ENCODE measurements at places on chromosomes 6 and 20.
A peak's percentile ranks its signal among the peaks of the same experiment; 100 is the strongest.

DNA sequence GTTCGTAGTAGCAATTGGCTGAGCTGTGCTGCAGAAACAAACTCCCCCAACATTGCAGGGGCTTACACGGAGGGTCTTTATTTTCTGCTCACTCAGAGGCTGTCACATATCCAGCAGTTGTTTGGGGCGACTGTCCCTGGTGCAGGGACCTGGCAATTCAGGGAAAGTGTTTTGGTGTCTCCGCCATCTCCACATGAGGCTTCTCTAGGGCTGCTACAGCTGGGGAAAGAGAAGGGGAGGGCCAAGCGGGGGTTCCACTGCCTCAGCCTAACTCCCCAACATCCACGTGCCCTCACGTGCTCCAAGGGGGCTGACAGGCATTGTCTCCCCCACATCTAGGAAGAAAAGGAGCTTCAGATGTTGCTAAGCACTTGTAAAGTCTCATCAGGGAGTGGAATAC is 61.3 kb upstream of the NXT1 start:
- no peak for DNase-seq

DNA sequence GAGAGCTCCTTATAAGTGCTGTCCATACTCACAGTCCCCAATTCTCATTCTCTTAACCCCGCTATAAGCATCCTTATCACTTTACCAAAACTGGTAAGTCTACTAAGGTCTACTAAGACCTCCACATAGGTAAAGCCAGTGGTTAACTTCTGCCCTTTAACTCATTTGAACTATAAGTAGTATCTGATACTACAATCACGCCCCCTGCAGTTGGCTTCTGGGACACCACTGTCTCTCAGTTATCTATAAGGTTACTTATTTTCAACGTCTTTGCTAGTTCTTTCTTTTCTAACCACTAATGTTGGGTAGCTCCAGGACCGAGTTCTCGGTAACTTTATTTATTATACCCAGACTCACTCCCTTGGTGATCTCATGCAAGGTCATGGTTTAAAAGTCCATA is 142.6 kb downstream of the ARHGAP18 start:
- no peak for DNase-seq

GRCh38 chr6:53547166-53547810 is 2.4 kb upstream of the GCLC start:
- DNase-seq = no peak

DNA sequence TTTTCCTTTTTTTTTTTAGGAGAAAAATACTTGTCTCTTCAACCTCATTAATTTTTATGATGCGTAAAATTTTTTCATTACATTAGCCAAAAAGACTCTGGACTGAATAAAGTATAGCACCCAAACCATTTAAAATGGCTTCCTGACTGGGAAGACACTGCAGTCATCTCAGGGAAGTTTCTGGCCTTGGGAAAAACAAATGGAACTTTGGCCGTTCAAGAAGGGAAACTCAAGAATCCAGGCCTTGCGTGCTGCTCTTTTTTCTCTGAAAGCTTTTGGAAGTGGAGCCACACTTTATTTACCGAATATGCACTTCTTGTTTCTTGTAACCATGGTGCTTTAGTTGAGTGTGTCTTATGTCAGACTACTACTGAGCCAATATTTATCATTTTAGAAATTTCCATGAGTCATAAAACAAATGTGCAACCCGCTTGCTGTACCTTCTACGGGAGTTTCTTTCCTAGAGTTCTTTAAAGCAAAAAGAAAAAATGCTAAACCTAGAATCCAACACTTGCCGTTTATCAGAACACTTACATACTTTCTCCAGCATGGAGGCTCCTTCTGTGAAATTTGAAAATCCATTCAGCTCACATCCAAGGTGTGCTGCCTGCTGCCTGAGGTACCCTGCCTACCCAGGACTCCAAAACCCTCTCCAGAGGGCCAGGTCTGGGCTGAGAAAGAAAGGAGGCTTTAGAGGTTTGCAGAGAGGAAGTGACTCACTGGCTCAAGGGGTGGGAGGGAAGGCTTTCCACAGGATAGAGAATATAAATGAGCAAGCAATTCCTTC is 11.5 kb upstream of the DSTN start:
- DNase-seq = peak; percentile 70

- DNase-seq = no peak
Measured at GRCh38 chr6:168962886-168963285, 290.8 kb downstream of the THBS2 start.

GRCh38 chr6:163352011-163352685 is 62.4 kb upstream of the QKI start:
- no peak for DNase-seq

DNA sequence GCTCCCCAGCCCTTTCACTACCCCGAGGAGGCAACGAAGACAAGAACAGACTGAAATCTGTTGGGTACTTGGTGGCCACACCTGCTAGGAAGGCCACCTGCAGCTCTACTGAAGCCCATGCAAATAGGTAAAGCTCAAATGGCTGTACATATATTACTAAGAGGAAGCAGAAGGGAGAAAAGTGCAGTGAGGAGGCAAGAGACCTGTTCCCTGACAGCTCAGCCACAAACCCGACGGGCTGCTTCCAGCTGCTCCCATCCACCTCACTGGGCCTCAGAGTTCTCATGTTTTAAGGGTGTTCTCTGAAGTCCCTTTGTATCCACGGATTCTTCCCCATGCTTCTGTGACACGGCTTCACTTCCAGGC is 24.6 kb downstream of the TRAM2 start:
- no peak for DNase-seq

GRCh38 chr6:40349901-40350746 is 237.0 kb downstream of the LRFN2 start:
- DNase-seq = no peak

- DNase-seq = peak; percentile 12
Measured at GRCh38 chr6:27161946-27162603, 85.4 kb upstream of the PRSS16 start.

GRCh38 chr6:25175196-25175595 is 104.0 kb upstream of the CARMIL1 start:
- DNase-seq = no peak

DNA sequence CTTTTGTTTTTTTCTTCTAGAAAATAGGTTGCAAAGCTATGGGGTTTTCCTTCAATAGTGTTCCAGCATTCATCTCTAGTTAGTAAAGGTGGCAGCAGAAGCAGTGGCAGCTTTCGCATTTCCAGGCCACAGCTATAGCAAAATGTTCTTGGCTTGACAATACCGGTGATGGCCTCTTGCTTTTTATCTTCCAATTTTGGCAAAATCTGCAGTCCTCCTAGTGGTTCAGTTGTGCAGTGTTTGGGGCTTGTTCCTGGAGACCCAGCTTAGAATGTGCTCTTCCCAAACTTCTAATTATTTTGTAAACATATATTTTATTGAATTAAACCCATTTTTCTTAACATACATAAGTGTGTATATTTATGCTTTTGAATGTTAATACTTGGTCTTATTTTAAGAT is 370.6 kb upstream of the MAN1A1 start:
- no peak for DNase-seq

DNA sequence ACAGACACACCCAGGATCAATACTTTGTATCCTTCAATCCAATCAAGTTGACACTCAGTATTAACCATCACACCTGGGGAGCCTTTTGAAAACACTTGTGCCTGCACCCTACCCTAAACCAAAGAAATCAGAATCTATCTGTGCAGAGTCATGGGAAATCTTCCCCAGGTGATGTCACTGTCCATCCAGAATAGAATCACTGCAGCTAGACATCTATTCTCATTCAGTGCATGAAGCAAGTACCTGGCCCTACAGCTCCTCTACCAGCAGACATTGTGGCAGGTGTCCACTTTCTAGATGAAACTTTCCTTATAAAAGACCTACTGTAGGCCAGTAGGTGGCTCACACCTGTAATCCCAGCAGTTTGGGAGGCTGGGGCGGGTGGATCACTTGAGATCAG is 262.4 kb upstream of the MARCKS start:
- no peak for DNase-seq

DNA sequence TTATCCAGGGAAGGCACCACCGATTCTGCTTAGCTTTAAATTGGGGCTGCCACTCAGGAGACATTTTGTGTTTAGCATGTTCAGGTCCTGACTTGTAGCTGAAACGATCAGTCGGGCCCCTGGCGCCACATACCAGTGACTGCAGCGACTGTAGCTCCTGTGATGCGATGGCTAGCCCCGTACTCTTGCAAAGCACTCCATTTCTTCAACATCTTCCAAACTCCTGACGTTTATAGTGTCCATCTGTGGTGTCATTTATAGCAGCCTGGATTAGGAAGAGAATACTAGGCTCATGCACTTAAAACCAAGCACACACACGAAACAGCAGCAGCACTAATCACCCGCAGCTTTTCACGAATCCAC is 13.0 kb downstream of the POU3F2 start:
- DNase-seq = no peak

- no peak for DNase-seq
Measured at GRCh38 chr6:108707328-108707976, 140.8 kb upstream of the ARMC2 start.

GRCh38 chr20:4625687-4626086 is 96.0 kb upstream of the PRND start:
- DNase-seq = no peak

DNA sequence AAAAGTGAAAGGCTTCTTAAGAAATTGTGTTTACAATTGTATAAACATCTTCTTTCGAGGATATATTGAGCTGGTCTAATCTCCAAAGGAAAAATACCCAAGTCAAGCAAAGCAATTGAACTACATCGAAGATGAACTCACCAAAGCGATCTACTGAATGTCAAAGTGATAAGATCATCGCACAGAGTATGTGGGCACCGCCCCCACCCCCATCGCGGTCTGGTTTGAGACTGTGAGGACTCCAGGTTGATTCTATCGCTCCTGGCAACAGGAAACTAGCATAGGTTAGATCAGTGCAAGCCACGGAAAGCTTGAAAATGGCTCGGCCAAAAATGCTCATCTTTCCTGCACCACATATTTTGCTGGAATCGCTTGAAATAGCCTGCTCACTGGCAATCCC is 133.2 kb upstream of the RPS6KA2 start:
- DNase-seq = no peak

GRCh38 chr6:124885171-124885570 is 77.1 kb upstream of the RNF217 start:
- DNase-seq = peak; percentile 28

DNA sequence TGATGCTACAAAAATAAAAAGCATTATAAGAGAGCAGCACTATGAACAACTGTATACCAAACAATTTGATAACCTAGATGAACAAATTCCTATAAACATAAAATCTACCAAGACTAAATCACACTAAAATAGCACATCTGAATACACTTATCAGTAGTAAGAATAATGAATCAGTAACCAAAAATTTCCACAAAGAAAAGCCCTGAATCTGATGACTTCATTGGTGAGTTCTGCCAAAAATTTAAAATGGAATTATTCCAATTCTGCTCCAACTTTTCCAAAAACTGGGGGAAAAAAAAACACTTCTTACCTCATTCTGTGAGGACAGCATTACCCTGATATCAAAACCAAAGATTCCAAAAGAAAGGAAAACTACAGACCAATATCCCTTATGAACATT is 206.2 kb downstream of the WDR27 start:
- DNase-seq = peak; percentile 32

DNA sequence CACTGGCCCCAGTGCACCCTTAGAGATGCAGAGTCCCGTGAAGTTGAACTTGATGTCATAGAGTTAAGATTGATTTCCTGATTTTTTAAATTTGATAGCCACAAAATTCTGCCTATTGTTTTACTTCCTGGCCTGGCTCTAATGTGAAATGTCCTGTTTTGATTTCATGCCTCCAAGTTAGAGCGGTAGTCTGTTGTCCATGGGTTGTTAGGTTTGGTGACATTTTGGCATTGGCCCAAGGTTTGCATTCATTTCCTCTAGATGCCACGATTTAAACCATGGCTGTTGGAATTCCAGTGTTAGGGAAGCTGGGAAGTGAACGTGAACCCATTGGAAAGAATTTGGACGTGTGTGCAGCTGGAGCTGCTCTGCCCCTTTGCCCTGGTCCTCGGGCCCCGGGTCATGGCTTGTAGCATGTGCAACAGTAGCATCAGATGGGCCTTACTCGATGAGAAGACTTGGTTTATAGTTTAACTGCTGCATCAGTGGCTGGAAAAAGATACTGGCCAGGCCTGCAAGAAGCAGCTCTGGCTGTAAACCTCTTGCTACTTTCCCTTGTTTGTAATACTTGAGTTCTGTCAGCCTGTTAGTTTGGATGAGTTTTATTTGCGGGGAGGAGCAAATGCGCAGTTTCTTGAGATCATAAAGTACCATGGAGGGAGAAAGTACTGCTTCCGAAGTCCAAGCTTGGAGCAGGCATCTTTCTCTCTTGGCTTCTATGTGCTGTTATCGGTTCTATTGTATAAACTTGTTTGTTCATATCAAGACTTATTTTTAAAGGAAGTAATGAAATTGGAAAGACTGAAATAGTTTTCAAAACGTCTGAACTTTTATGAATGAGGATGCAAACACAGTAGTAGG is 121.4 kb upstream of the CLDN20 start:
- no peak for DNase-seq

DNA sequence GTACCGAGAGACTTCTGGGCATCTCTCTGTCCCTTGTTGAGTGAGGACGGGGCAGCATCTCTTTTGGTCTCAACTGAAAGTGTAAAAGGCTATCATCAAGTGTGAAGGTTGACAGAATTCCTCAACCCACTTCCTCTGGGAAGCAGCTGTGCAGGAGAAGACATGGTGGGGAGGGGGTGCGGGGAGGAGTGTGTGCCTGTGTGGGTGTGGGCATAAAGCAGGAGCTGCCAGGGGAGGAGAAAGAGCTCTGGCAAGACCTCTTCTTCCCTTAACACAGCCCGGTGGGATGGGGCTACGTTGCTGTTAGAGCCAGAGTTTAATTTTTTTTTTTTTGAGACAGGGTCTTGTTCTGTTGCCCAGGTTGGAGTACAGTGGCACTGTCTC is 31.8 kb downstream of the CPXM1 start:
- DNase-seq = no peak

DNA sequence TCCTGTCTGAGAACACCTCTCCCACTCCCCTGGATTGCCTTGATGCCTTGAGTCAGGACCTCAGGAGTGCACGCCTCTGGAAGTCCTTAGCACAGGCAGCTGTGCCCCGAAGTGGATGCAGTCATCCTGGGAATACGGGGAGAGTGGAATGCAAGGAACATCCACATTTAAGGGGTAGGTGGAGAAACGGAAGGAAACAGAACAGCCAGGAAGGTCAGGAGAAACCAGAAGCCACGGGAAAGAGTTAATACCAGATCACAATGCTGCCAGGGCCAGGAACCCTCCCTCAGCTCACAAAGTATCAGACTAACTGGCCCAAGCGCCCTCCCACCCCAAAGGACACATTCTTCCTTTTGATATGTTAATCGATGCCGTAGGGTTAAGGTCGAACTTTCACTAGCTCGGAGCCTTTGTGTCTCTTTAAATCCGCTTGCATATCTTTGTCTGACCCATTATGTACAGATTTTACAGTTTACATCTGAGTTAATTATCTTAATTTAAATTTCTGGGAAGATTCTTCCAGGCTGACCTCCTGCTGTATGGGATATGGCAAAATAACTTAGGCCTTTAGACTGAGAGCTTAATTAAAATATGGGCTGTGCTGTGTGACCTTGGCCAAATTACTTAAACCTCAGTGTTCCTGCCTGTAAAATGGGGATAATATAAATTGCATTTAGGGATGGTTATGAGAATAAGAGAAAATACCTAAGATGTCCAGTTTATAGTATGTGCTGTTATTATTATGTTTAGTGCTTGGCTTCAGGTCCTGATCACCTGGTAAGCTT is 24.0 kb upstream of the CCND3 start:
- DNase-seq = no peak

Data from AG08396 (cell line).